ENCODE measurements at places on chromosomes 4 and X. TPM values are rescaled to one million over a fixed set of nuclear protein-coding genes. Genes with fewer than 3 reads are reported as not detected.

CXCL10 gene
- total RNA-seq = 1.3 TPM

RHOXF2 gene
- not detected for total RNA-seq

GRCh38 chrX:20244931-20245330 is 21.8 kb downstream of the RPS6KA3 start:
- DNase-seq = no peak

GRCh38 chrX:151030845-151031244 is 47.7 kb downstream of the HMGB3 start:
- no peak for DNase-seq

GRCh38 chr4:76494243-76494642 is 59.2 kb downstream of the SHROOM3 start:
- DNase-seq = no peak
